ENCODE measurements at places on chromosomes 11 and 22. TPM values are rescaled to one million over a fixed set of nuclear protein-coding genes. Genes with fewer than 3 reads are reported as not detected.

The SCN3B gene
- 0.51 TPM for total RNA-seq

The MRPL16 gene
- 40.1 TPM for total RNA-seq

The SLC6A5 gene
- total RNA-seq: not detected

The ACRV1 gene
- total RNA-seq: not detected

The IRAG1 gene
- 21.2 TPM for total RNA-seq

The SLC22A25 gene
- not detected for total RNA-seq

The FAM227A gene
- 2.8 TPM for total RNA-seq

The NTM gene
- not detected for total RNA-seq

The INPP5J gene
- total RNA-seq: 4.7 TPM

The SYCE3 gene
- not detected for total RNA-seq

The CCDC116 gene
- total RNA-seq: 1.5 TPM

The TMEM191C gene
- total RNA-seq: 20.7 TPM

The ASPHD2 gene
- total RNA-seq: not detected

The KCNQ1OT1 gene
- total RNA-seq: 19.4 TPM

The BAIAP2L2 gene
- total RNA-seq: 1.7 TPM

The GGTLC2 gene
- not detected for total RNA-seq

The GLYATL1B gene
- total RNA-seq: not detected

The RAG1 gene
- total RNA-seq: 0.88 TPM

The GUCY1A2 gene
- 22.6 TPM for total RNA-seq

The ANKK1 gene
- total RNA-seq: not detected

The PATZ1 gene
- 38.8 TPM for total RNA-seq

The SYT12 gene
- total RNA-seq: 0.61 TPM

The MMP10 gene
- total RNA-seq: not detected
